ENCODE measurements at places on chromosomes 3 and 15. TPM values are rescaled to one million over a fixed set of nuclear protein-coding genes. Genes with fewer than 3 reads are reported as not detected.

DNA sequence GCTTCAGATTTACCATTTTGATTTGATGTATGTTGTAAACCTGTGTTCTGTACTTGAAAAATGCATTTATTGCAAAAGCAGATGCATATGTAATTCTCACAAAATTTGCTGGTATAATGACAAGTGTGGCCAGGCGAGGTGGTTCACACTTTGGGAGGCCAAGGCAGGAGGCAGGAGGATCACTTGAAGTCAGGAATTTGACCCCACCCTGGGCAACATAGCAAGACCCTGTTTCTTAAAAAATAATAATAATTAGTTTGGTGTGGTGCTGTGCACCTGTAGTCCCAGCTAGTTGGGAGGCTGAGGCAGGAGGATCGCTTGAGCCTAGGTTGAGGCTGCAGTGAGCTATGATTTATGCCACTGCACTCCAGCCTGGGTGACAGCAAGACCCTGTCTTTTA is 4.7 kb upstream of the HYKK start:
- H3K27ac ChIP-seq, result no peak overlapping the region
- H3K4me3 ChIP-seq, result no peak overlapping the region
- peaks cover 17% of the 10 kb centered on the region for H3K36me3 ChIP-seq
- H3K4me1 ChIP-seq, result peaks cover 5% of the 10 kb centered on the region
- H3K27me3 ChIP-seq, result no peaks in the 10 kb centered on the region

Gene P2RY13
- not detected for total RNA-seq

DNA sequence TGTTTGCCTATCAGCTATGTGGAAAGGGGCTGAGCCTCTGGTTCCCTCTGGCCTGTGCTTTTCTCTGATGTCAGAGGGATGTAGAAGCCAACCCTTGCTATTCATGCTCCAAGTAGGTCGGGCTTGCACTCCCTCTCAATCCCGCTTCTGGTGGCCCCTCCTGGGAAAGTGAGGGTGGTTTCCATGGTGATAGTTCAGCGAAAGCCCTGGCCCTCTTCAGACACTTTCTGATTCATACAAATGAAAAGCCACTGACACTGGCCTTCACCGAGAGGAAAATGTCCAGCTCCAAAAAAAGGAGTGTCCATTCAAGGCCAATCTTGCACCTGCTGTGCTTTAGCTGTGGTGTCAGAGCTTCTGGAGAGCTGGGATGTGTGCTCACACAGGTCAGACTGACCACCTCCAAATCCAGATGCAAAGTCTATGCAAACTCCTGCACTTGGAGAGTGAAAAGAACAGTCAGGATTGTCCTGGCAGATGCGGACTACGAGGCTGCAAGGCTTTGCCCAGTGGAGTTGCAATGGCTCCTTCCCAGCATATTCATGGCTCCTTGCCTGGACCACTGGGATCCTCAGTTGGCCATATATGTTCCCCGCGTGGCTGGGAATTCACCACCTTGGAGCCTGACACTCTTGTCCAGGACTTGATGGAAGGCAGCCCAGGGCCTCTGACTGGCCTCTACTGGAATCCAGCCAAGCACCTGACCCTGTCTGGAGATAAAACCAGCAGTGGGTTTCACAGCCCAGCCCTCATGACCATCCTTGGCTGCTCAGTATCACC is 96.6 kb downstream of the CEMIP start:
- H3K27me3 ChIP-seq, result no peaks in the 10 kb centered on the region
- H3K4me1 ChIP-seq, result no peaks in the 10 kb centered on the region
- no peak for DNase-seq
- H3K27ac ChIP-seq, result no peak overlapping the region
- no peak overlapping the region for H3K4me3 ChIP-seq
- no peaks in the 10 kb centered on the region for H3K36me3 ChIP-seq

DNA sequence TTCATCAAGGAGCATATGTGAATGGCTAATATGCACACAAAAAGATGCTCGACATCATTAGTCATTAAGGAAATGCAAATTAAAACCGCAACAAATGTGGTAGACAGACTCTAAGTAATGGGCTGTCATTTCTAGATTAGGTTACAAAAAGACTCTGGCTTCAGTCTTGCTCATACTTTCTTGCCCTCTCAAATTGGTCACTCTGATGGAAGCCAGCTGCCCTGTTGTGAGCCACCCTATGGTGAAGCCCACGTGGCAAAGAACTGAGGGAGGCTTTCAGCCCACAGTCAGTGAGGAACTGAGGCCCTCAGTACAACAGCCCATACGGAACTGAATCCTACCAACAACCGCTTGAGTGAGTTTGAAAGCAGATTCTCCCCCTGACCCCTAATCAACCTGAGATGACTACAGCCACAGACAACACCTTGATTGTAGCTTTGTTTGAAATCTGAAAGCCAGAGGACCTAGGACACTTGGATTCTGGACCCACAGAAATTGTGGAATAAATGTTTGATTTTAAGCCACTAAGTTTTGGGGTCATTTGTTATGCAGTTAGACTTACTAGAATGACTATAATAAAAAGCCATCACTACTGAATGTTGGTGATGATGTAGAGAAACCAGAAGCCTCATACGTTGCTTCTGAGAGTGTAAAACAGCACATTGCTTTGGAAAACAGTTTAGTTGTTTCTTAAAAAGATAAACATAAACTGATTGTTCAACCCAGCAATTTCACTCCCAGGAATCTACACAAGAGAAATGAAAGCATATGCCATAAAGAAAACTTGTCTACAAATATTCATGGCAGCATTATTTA is 45.7 kb downstream of the EHHADH start:
- no peak overlapping the region for H3K4me3 ChIP-seq
- H3K4me1 ChIP-seq, result no peaks in the 10 kb centered on the region
- H3K36me3 ChIP-seq, result no peaks in the 10 kb centered on the region
- DNase-seq, result no peak
- H3K27ac ChIP-seq, result no peak overlapping the region
- H3K27me3 ChIP-seq, result no peaks in the 10 kb centered on the region

DNA sequence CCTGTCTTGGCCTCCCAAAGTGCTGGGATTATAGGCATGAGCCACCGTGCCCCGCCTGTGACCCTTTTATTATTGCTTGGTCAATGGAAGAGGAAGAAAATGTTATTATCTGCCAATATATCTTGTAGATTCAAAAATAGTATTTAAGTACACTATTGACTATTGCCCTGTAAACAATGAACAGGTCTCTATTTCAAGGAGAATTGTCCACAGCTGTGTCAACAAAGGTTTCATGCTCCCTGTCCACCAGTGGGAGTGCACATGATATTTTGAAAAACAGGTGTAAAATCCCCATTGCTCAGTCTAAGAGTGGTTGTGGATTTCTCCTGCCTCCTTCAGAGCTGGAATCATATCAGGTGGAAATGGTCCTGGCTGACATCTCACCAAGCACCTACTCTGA is 36.5 kb upstream of the IGF1R start:
- H3K4me1 ChIP-seq, result peaks cover 18% of the 10 kb centered on the region
- no peaks in the 10 kb centered on the region for H3K27me3 ChIP-seq
- no peaks in the 10 kb centered on the region for H3K36me3 ChIP-seq
- no peak overlapping the region for H3K27ac ChIP-seq

Gene TMEM212
- total RNA-seq, result not detected

DNA sequence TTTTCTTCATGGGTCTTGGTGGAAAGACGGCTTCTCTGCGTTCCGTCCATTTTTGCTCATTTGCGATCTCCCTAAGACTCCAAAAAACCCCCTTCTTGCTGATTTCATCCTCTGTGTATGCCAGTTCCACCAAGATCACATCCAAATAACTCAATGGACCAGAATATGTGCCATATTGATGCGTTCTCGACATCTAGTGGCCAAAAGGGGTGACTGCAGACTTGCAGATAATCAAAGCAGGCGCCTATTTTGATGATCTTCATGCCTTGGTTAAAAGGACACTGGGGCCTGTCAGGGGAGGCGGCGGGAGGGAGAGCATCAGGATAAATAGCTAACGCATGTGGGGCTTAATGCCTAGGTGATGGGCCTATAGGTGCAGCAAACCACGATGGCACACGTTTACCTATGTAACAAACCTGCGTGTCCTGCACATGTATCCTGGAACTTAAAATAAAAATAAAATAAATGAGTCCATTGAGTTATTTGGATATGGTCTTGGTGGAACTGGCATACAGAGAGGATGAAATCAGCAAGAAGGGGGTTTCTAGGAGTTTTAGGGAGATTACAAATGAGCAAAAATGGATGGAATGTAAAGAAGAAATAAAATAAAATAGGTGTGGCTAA is 104.2 kb upstream of the RAD18 start:
- peaks cover 4% of the 10 kb centered on the region for H3K36me3 ChIP-seq
- H3K4me1 ChIP-seq, result no peaks in the 10 kb centered on the region
- no peaks in the 10 kb centered on the region for H3K27me3 ChIP-seq
- DNase-seq, result peak; percentile 57

Gene COMMD2
- 28.0 TPM for total RNA-seq

Gene TUSC7
- total RNA-seq, result not detected

- H3K4me3 ChIP-seq, result no peak overlapping the region
- peaks cover 12% of the 10 kb centered on the region for H3K27me3 ChIP-seq
- no peak overlapping the region for H3K27ac ChIP-seq
- H3K36me3 ChIP-seq, result no peaks in the 10 kb centered on the region
- H3K4me1 ChIP-seq, result peaks cover 6% of the 10 kb centered on the region
Observed at GRCh38 chr15:29183071-29183831, 86.4 kb downstream of the NSMCE3 start.

DNA sequence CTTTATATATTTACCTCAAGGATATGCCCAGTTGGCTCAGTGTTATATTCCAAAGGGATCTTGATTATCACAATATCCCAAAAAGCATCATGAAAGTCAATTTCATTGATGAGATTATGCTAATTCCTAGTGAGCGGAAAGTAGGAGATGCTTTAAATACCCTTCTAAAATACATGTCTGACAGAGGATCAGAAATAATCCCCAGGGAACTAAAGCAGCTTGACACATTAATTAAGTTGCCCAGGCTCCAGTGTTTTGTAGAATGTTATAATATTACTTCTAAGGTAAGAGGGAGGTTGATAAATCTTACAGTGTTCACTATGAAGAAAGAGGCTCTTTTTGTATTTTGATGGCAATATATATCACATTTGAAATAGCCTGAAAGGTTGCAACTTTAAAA is 767.5 kb upstream of the ROBO1 start:
- H3K27ac ChIP-seq, result no peak overlapping the region
- no peak overlapping the region for H3K4me3 ChIP-seq
- no peaks in the 10 kb centered on the region for H3K27me3 ChIP-seq
- no peaks in the 10 kb centered on the region for H3K4me1 ChIP-seq

GRCh38 chr3:152183473-152183872 is 85.3 kb upstream of the MBNL1 start:
- H3K4me3 ChIP-seq, result peak overlapping the region; percentile 46
- no peaks in the 10 kb centered on the region for H3K36me3 ChIP-seq
- H3K4me1 ChIP-seq, result peaks cover 81% of the 10 kb centered on the region
- peak overlapping the region; percentile 28 for H3K27ac ChIP-seq

Gene SLCO2A1
- total RNA-seq, result not detected

Measured in activated naive CD4-positive, alpha-beta T cell treated with anti-CD3 and anti-CD28 coated beads for 36 hours (primary cell).